Right kidney (tissue), 9 donors: ENCODE measurements at places on chromosomes 16 and 17.

DNA sequence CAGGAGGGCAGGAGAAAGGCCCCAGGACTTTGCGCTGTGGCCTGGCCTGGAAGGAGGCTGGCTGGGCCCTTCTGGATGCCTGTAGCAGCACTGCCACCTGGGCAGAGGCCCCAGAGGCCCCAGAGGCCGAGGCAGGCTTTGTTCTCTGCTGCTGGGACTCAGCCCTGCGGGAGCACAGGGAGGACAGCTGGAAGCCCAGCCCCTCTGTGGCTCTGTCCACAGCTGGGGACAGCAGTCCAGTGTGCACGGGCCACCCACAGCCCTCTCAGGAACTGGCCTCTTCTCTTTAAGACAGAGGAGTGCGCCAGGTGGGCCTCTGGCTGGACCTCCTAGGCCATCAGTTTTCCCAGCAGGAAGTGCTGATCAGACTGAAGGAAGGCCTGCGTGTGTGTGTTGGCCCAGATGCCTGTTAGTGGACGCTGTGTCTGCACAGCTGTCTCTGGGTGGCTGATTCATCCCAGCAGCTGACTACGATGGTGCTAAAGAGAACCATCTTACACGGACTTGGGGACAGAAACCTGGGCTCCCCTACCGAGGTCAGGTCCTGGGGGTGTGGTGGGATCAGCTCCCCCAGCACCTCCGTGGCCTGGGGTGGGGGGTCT is 26.9 kb upstream of the ZNF750 start:
- no peak for DNase-seq

GRCh38 chr17:16301963-16302855 is 51.1 kb downstream of the CENPV start:
- no peak for DNase-seq

GRCh38 chr17:15740570-15741120 is 8.6 kb downstream of the TBC1D26 start:
- DNase-seq, result no peak

DNA sequence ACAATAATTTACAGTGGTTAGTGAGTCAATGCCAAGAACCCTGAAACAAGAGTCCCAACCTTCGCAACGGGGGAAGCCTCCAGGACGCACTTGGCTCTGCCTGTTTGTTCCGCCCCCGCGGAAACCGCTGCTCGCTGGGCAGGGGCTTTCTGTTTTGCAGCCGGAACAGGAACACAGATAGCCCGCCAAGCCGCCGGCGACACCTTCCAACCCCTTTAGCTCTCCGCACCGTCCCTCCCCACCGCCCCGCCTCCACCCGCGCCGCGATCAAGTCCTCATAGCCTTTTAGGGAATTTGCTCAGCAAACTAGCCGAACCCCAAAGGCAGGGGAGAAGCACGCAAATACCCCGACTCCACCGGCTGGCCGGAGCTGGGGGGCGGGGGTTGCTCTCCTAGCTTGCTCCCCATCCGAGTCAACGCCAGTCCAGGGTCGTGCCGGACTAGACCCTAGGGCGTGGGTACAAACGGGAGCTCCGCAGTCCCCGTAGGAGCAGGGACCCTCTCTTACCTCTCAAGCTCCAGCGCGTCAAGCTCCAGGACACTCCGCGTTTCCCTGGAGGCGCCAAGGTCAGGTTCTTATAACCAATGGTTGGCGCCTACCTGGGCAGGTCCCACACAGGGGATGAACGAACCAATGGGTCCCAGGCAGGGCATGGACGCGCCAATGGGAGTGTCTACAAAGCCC is at the start of gene SLFN13:
SLFN13 (minus strand) TSS at position 553 of the 685 bp plus-strand sequence. CDS start 3,086 bp downstream, outside the sequence.
- peak; percentile 70 for DNase-seq

GRCh38 chr16:87368029-87368770 is 15.4 kb downstream of the FBXO31 start:
- DNase-seq, result no peak

DNA sequence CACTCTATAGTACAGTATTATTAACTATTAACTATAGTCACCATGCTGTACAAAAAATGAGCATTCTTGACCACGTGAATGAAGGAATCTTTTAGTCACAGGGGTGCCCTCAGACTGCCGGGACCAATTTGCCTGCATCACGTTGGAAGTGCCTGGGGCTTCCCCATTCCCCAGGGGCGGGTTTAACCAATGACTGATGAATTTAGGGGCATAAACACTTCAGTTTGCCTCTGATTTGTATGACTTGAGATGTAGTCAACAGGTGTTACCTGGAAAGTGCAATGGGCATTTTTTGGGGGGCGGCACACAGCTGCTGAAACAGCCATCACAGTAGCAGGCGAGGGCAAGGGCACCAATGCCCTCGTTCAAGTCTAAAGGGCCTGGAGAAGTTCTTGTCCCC is 8.7 kb upstream of the PYY start:
- no peak for DNase-seq

- DNase-seq, result no peak
Observed at GRCh38 chr17:11366272-11366850, 125.3 kb downstream of the SHISA6 start.

DNA sequence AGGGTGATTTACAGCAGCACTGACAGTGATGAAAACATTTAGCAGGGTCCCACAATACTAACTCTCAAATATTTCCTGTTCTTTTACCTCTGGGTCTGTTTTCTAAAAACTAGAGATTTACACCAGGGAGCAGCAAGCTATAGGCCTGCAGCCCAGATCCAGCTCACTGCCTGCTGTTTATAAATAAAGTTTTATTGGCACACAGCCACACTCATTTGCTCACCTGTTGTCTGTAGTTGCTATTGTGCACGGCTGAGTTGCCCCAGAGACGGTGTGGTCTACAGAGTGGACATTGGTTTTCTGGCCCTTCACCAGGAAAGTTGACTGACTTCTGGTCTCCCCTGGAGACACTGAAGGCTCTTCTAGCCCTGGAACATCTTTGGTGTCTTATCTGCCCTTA is 16.3 kb upstream of the JPT2 start:
- DNase-seq, result no peak

DNA sequence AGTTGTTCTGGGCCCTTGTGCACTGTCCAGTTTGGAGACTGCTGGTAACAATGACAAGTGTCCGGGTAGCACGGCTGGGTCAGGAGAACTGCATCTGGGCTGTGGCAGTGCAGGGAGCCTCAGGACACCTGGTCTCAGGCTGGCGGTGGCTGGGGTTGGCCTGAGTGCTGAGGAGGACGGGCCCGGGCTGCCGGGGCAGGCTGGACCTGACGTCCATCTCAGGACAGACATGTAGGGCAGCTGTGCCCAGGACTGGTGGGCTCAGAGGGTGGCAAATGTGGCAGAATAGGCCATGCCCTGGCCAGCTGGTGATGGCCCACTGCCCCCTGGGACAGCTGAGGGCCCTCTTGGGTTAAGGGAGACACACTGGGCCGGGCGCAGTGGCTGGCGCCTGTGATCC is 4.2 kb upstream of the NLRC3 start:
- no peak for DNase-seq

GRCh38 chr17:44844390-44844830 is 3.3 kb upstream of the HIGD1B start:
- no peak for DNase-seq

DNA sequence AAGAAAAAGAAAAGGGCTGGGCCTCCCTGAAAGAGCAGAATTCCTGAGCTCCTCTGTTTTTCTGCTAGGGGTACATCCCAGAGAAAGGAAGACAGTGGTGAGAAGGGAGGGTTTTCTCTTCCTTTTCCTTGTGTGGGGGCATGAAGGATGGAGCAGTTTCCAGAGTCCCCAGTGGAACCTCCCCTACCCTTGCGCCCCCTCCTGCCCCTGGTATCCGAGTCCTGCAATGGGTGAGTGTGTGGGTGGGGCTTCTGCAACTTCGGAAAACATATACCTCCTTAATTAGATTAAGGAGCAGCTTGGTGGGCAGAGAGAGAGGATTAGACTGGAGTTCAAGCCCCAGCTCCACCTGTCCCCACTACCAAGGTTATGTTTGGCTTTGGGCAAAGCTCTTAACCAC is 5.4 kb upstream of the GIP start:
- no peak for DNase-seq

DNA sequence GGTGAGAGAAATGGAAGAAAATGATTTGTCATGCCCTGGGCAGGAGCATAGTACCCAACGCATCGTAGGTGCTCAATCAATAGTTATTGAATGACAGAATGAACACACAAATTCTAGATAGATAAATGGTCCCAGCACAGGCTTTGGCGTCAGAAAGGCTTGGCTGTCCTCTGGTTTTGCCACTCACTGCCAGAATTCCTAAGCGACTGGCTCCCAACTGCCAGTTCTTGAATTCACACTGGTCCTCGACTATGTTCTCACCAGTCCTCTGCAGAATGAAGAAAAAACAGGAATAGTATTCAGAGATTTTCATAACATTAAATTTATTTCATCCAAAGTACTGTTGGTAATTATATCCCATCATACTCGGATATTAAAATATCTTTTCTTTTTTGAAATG is 163.1 kb upstream of the NOL11 start:
- no peak for DNase-seq

GRCh38 chr17:60155815-60156214 is 6.0 kb downstream of the CA4 start:
- no peak for DNase-seq

- no peak for DNase-seq
Observed at GRCh38 chr16:24957887-24958286, 57.3 kb downstream of the ARHGAP17 start.

DNA sequence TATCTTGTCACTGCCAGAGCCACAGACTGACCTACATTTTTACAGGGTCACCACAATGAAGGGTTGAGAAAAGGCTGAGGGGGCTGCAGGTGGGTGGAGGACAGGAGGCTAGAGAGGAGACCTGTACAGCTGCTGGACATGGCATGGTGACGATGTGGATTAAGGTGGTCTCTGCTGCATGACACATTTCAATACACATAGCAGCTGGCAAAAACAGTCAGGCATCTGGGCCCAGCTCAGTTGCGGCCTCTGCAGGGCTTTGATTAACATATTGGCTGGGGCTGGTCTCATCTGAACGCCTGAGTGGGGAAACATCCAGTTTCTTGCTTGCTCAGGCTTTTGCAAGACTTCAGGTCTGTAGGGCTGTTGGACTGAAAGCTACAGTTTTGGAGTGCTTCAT is 265.4 kb upstream of the FOXF1 start:
- no peak for DNase-seq

GRCh38 chr16:84689111-84689510 is 10.7 kb upstream of the USP10 start:
- DNase-seq, result no peak

DNA sequence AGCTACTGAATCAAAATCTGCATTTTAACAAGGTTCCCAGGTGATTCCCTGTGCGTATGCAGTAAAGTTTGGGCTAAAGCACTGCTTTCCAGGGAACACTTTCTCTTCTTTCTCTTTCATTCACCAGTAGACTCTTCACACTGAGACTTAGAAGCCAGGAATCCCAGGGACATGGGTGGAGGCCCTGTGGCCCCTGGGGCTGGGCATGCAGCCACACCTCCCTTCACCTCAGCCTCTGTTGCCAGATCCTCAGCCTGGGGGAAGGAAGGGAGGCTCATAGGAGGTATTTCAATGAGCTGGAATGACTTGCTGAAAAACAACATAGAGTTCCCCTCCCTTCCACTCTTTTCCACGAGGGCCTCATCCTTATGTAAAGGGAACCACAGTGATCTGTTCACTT is 1.2 kb downstream of the G6PC3 start:
- DNase-seq, result no peak

DNA sequence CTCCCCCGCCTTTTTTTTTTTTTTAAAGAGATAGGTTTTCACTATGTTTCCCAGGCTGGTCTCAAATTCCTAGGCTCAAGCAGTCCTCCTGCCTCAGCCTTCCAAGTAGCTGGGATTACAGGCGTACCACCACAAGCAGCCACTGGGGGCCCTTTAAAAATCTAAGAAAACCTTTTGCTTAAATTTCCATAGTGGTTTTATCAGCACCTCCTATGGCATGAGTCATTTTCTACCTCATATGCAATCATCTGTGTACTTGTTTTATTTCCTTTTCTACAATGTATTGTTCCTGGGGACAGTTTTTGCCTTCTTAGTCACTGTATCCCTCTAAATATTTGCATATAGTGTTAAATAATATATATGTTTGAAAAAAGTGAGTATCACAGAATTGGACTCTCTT is 29.2 kb downstream of the GNA13 start:
- no peak for DNase-seq

GRCh38 chr16:77359065-77359502 is 75.8 kb downstream of the ADAMTS18 start:
- DNase-seq, result no peak

GRCh38 chr17:75313941-75314551 is 24.8 kb upstream of the SLC25A19 start:
- no peak for DNase-seq

DNA sequence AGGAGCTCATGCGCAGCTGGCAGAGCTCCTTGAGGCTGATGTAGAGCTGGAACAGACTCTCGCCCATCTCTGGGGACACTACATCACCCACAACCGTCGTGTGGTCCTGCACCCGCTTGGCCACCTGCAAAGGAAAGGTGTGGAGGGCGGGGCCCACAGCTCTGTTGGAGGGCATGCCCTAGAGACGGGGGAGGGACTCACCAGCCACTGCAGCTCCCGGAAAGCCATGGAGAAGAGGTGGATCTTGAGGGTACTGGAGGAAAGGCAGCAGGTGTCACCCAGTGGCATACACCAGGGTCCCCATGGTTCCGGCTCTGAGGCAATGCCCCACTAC is 8.6 kb downstream of the UNC13D start:
- DNase-seq, result no peak

DNA sequence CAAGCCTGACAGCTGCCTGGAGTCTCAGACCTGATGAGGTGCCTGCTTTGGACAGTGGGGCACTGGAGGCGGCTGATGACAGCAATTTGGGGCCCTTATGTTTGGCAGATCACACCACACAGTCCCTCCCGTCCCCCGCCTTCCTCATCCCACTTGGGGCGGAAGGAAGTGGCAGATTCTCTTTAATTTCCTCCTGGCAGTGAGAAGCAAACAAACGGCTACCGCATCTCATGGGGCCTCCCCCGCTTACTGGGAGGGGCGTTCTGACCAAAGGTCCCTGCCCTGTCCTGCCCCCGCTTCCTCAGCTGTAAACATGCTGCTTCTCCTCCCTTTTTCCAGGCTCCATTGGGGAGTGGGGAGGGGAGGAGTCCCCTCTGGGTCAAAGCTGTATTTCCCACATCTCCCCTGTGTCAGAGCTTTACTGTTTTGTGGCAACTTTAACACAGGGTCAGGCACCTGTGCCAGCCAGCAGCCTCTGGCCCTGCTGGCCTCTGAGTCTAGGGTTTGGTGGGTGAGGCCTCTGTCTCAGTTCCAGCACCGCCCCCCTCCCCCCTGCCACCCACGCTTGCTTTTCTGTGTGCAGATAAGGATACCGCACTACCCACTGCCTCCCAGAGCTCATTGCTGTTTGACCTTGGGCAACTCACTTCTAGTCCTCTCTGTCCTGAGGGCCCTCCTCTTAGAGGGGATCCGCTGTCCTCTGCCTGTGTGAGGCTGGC is 5.4 kb upstream of the NFATC3 start:
- DNase-seq, result peak; percentile 71

- DNase-seq, result peak; percentile 84
Observed at GRCh38 chr16:25014500-25015147, 545 bp downstream of the ARHGAP17 start.

DNA sequence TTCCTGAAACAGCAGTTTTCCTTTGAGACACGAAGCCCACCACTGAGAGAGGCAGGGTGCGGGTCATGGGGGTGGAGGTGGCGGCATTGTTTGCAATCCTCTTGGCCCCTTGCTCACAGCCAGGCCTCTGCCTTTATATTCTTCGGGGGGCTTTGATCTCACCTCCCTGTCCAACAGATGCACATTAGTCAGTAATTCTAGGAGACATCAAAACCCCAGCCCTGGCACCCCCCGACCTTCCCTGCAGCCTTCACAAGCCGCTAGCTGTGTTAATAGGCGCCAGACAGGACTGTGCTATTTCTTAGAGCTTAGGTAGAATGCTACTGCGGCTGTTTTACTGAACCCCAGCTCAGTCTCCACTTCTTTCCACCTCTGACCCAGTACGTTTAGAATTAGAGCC is 212.6 kb downstream of the RBFOX1 start:
- DNase-seq, result peak; percentile 4

- DNase-seq, result no peak
Observed at GRCh38 chr17:34368196-34368945, 5.3 kb upstream of the CCL1 start.
